NCI-H446 treated with DMSO at 0.1 percent for 48 hours (cell line): ENCODE measurements at places on chromosomes 11 and 22.

GRCh38 chr11:88307749-88308425 lies 29.6 kb downstream of the CTSC start:
- no peak for DNase-seq

GRCh38 chr22:37571258-37571991 lies 8.5 kb downstream of the LGALS2 start:
- no peak for DNase-seq

GRCh38 chr22:23518376-23519187 lies 61.5 kb downstream of the IGLL1 start:
- no peak for DNase-seq

DNA sequence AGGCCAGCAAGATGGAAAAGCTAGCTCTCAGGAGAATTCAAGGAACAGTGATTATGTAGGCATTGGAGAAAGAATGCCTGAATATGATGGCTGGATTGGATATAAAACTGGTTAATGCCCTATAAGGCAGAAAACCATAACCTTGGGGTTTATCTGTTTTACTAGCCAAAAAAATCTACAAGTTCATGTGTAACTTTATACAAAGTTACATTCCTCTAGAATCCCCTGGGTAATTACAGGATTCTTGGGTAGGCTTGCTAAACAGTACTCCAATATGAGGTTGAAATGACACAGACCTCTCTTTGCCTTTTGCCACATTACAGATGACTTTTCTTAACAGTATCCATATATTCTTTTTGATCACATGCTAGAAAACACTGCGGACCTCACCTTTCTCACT lies 26.0 kb downstream of the TSPAN18 start:
- DNase-seq = no peak

GRCh38 chr11:47725442-47726117 lies 10.4 kb upstream of the AGBL2 start:
- no peak for DNase-seq

GRCh38 chr22:24474649-24475255 lies 20.4 kb upstream of the UPB1 start:
- no peak for DNase-seq

DNA sequence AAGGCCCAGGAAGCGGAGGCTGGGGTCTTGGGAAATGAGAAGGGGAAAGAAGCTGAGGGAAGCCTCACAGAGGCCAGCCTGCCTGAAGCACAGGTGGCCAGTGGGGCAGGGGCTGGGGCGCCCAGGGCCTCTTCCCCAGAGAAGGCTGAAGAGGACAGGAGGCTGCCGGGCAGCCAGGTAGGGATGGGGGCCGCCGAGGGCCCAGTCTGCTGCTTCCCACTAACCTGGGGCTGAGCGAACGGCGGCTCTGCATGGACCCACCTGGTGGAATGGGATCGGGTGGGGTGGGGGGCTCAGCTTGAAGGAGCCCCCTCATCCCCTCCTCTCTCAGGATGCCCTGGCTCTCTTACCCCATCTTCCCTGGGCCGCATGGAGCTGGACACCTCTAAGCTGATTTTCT lies 7.7 kb downstream of the EHBP1L1 start:
- no peak for DNase-seq

DNA sequence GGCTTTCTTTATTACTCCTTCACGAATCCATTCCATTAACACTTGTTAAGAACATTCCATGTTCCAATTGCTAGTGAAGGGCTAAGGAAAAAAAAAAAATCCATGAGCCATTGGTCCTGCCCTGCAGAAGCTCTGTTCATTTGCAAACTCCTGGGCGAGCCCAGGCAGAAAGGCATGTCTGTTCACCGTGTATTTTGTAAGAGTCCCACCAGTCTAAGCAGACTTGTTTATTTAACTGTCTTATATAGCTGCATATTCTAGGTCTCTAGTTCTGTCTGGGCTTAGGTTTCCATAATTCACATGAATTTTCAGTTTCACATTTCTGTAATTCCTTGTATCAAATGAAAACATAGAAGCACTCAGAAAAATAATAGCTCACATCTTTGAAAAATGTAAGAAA lies 97.4 kb upstream of the POU2AF2 start:
- no peak for DNase-seq

DNA sequence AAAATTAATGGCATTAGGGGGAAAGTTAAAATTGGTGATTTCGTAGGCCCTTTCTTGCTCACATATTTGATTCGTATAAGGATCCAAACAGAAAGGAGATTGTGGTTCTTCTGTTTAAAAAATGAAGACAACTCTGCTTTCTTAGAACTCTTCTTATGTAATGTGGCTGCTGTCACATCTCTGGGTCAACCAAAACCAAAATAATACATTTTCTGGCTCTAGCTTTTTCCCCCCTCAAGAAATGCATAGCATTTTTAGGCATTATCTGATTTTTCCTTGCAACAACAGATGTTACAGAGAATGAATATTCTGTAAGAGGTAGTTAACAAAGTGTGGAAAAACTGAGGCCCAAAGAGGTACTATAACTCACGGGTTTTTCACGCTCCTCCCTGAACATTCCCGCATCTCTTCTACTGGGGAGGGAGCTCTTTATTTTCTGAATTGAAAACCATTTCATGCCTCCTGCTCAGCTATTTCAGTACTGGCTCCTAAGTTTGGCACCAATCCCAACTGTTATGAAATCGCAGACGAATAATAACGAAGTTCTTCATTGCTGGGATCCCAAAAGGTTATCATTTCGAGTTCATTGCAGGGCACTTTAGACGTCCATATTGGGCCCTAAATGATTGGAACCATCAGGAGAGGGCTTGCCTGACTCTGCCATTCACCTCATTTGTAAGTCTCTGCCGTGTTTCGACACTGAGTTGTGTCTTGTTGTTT lies 17.1 kb downstream of the GRAP2 start:
- no peak for DNase-seq

DNA sequence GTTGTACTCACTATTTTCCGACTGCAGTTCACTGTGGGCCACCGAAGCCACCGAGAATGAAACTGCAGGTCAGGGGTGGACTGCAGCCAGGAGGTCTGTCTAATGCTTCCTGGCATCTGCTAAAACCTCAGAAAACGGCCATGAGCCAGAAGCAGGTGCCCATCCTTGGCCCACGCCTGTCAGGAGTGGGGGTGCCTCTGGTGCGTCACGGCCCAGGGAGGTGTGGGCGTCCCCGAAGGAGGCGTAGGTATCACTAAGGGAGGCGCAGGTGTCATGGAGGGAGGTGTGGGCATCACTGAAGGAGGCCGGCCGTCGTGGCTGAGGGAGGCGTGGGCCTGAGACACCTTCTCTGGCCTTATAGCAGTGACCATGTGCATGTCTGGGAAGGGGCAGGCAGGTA lies 456.2 kb downstream of the TBC1D22A start:
- no peak for DNase-seq

GRCh38 chr11:126114486-126115126 lies 51.9 kb upstream of the CDON start:
- peak; percentile 70 for DNase-seq

DNA sequence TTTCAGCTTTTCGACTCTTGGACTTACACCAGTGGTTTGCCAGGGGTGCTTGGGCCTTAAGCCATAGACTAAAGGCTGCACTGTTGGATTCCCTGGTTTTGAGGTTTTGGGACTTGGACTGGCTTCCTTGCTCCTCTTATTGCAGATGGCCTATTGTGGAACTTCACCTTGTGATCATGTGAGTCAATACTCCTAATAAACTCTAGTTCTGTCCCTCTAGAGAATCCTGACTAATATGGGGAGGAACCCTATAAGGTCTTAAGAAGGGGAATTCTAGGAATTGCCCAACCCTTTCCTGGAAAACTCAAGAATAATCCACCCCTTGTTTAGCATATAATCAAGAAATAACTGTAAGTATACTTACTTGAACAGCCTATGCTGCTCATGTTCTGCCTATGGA lies 491.8 kb downstream of the TMEM135 start:
- DNase-seq = no peak

DNA sequence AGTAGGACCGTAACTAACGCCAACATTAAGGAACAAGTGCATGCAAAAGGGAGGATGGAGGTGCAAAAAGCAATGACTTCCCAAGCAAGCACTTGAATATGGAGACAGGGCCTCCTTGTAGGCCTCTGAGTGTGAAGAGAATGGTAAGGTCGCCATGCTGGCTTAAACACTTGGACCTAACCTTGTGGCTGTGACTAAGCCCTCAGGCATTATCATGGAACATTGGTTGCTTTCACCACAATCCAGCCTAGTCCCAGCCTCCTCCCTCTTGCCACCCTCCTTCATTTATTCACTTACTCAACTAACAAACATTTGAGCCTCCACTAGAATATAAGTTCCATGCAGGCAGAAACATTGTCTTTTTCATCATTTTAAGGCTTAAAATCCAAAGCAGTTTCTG lies 11.9 kb upstream of the SYTL2 start:
- no peak for DNase-seq

DNA sequence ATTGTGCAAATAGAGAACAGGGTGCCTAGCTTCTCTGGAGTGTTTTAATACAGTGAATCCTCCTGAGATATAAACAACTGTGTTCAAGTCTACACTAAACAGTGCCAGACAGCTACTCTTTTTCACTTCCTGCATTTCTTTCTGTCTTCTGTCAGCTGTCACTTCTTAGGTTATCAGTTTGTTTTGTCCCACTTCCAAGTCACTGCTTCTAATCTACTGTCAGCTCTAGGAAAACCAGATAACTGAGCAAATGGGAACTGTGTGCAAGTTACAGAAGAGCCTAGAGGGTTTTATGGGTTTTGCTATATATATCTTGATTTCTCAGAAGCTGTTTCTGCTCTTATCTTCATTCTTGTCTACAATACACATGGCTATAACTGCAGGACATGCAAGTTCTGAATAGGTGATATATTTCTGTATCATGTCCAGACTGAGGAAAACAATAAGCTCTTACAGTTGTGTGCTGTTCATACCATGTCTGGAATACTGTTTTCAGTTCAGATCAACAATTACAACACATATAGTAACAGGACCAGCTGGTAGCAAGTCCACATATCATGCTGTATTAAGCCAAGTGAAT lies 5.8 kb downstream of the PITPNB start:
- no peak for DNase-seq

GRCh38 chr11:7555052-7555699 lies 41.4 kb downstream of the PPFIBP2 start:
- DNase-seq = no peak

GRCh38 chr11:76119779-76120178 lies 86.5 kb downstream of the WNT11 start:
- no peak for DNase-seq

- DNase-seq = no peak
Observed at GRCh38 chr22:29765905-29766631, 739 bp downstream of the ZMAT5 start.

GRCh38 chr11:45285930-45286632 lies at the start of gene SYT13:
Gene SYT13, minus strand, starts transcription at chr11:45286341. Its CDS starts 134 bp downstream, at chr11:45286207.
- peak; percentile 39 for DNase-seq

GRCh38 chr11:103948187-103948763 lies 88.2 kb upstream of the DDI1 start:
- no peak for DNase-seq

GRCh38 chr11:94815705-94816344 lies 47.7 kb downstream of the AMOTL1 start:
- no peak for DNase-seq

GRCh38 chr11:46451759-46452158 lies 60.2 kb upstream of the CHRM4 start:
- no peak for DNase-seq

GRCh38 chr11:63951779-63952536 lies 13.2 kb downstream of the NAA40 start:
- no peak for DNase-seq

DNA sequence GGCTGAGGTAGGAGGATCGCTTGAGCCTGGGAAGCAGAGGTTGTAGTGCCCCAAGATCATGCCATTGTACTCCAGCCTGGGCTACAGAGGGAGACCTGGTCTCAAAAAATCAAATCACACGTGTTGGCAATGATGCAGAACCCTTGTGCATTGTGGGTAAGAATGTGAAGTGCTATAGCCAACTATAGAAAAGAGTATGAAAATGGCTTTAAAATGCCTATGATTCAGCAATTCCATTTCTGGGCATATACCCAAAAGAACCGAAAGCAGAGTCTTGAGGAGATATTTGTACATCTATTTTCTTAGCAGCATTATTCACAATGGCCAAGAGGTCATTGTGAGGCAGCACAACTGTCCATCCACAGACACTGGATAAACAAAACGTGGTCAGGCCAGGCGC lies 2.6 kb upstream of the FADS3 start:
- DNase-seq = no peak

GRCh38 chr22:46467006-46467405 lies 70.4 kb downstream of the CELSR1 start:
- DNase-seq = no peak

GRCh38 chr11:109784536-109784935 lies 308.7 kb upstream of the ZC3H12C start:
- no peak for DNase-seq

DNA sequence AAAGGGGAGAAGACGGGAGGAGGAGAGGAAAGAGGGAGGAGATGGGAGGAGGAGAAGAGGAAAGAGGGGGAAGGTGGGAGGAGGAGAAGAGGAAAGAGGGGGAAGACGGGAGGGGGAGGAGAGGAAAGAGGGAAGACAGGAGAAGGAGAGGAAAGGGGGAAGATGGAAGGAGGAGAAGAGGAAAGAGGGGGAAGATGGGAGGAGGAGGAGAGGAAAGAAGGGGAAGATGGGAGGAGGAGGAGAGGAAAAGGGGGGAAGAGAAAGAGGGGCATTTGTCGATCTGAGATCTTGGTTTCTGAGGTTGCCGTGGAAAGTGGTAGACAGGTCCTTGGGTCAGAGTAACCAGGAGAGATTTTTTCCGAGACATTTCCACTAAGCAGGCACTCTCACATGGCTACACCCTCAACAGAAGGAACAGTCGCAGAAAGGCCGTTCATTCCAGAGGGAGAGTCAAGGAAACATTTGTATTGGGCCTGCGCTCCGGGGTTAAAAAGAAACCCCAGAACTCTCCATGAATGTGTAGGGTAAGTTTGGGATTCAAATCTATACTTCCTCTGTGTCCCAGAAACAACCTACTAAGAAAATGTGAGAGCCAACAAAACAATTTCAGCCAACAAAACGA lies 39.8 kb upstream of the CARS1 start:
- no peak for DNase-seq

- DNase-seq = no peak
Observed at GRCh38 chr22:36299911-36300310, 47.0 kb downstream of the APOL1 start.

DNA sequence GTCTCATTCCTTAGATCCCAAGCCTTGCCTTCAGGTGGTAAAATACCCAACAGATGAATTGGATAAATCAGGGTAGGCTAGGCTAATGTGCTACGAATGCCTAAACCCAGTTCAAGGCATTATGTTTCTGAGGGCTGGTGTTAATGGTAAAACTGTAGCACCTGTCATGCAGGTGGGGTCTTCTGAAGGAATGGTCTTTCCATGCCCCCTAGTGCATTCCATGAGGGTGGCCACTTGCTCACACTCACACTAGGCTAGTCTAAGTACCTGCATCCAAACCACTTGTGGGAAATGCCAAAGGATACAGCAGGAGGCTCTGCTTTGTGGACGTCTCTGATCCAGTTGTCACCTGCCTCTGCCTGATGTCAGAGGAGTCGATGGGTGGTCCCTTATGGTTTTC lies 24.2 kb upstream of the UCP3 start:
- no peak for DNase-seq

- no peak for DNase-seq
Observed at GRCh38 chr11:34915136-34916014, 804 bp downstream of the APIP start.

- no peak for DNase-seq
Observed at GRCh38 chr22:26922806-26923205, 265.4 kb downstream of the MIAT start.

GRCh38 chr11:3710485-3711259 lies 39.5 kb upstream of the CHRNA10 start:
- no peak for DNase-seq

- DNase-seq = no peak
Observed at GRCh38 chr22:19827341-19828034, 27.2 kb downstream of the GNB1L start.

GRCh38 chr11:10305262-10305963 lies 540 bp downstream of the ADM start:
- no peak for DNase-seq
